ENCODE measurements at places on chromosomes 5 and 9. TPM values are rescaled to one million over a fixed set of nuclear protein-coding genes. Genes with fewer than 3 reads are reported as not detected.

Gene WDR31
- polyA plus RNA-seq: 6.1 TPM

Gene AMBP
- 1.4 TPM for polyA plus RNA-seq

Gene MYOZ3
- 10.3 TPM for polyA plus RNA-seq

Gene BTNL8
- 0.84 TPM for polyA plus RNA-seq

Gene TRIO
- 108 TPM for polyA plus RNA-seq

Gene CKMT2
- 5.6 TPM for polyA plus RNA-seq

Gene TLR4
- 15.8 TPM for polyA plus RNA-seq
